Choroid plexus epithelial cell (primary cell): ENCODE measurements at places on chromosomes 5 and 9.

DNA sequence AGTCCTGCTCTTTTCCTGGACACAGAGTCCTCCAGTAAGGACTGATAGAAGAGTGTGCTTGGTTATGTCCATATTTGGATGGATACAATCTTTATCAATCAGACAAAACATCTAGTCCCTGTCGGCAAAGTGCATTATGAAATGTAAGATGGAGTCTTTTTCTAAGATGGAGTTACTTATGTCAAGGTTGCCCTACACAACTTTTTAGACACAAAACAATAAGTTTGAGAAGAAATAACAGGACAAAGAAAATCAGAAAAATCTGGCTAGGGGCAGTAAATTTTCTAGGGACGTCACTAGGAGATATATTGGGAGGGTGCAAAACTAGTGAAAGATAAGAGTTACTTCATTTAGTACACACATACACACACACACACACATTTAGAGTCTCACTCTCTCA, 23.3 kb upstream of the SUB1 start:
- no peak for DNase-seq

- no peak for DNase-seq
These were observed 80.8 kb downstream of the TLR4 start for GRCh38 chr9:117784996-117785395.

- no peak for DNase-seq
These were observed 135.6 kb upstream of the LPCAT1 start for GRCh38 chr5:1659100-1659981.

DNA sequence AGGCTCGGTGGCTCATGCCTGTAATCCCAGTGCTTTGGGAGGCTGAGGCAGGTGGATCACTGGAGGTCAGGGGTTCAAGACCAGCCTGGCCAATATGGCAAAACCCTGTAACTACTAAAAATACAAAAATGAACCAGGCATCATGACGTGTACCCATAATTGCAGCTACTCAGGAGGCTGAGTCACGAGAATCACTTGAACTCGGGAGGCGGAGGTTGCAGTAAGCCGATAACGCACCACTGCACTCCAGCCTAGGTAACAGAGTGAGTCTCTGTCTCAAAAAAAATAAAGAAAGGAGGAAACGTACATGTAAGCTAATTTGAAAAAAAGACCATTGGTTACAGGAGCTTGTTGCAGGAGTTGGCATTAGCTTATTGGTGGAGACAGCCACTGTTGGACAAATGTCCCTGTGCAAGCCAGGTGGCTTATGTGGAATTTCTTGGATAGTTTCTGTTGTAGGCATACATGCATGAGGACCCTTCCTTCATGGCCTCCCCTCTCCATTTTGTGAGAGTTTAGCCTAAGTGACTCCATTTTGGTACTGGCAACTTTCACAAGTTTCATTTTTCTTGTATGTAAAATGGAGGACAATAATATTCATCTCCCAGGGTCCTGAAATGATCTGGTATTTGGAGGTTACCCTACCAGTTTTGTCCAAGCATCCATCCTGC, 16.8 kb upstream of the RAB14 start:
- no peak for DNase-seq

- DNase-seq = no peak
These were observed 10.0 kb upstream of the CNTFR start for GRCh38 chr9:34599546-34599945.

DNA sequence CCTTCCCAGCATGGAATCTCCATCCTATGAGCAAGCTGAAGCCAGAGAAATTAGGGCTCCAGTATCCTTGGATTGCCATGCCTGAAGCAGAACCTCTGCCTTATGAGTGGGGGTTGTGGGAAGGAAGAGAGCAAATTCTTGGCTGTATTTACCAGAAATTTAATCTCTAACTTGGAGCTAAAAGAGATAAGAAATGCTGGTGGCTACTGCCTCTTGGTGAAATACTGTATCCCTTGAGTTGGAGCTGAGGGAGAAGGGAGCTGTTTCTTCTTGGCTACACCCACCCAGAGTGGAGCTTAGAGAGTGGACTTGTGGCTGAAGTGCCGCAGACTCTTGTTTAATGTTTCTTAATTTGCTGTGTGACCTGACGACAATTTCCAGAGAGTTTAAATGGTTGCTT, 447.3 kb downstream of the ARHGEF28 start:
- DNase-seq = peak; percentile 71

- no peak for DNase-seq
These were observed 109.0 kb downstream of the VAV2 start for GRCh38 chr9:133882849-133883755.

GRCh38 chr9:30574355-30575151, 1809.9 kb upstream of the ACO1 start:
- DNase-seq = no peak

DNA sequence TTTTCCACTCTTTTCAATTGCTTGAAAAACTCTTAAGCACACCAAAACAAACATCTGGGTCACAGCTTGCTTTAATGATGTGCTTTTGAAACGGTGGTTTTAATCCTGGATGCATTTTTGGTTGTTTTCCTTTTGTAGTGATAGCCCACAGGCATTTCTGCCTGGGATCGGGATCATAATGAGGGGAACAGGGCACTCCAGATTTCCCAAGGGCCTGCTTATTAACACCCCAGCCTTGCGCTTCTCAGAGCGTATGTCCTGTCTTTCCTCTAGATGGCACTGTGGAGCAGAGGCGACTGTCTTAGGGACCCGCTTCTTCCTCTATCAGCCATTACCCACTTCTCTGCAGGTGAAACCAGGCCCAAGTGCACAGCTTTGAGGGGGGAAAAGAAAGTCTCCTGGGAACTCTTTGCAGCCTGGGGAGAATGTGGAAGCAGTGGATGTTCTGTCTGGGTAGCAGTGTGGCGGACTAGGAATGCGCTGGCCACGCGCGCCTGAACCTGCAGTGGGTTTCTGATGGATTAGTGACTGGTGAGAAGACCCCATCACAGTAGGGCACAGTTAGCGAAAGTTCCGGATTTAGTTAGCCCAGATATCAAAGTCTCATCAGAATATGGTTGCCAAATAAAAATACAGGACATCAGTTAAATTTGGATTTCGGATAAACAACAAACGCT, 190.1 kb downstream of the GNA14 start:
- peak; percentile 84 for DNase-seq

GRCh38 chr9:20402273-20402875, 219.9 kb downstream of the MLLT3 start:
- peak; percentile 24 for DNase-seq

GRCh38 chr5:137891849-137892248, 2.6 kb downstream of the PKD2L2 start:
- no peak for DNase-seq

- peak; percentile 29 for DNase-seq
These were observed 375 bp downstream of the NOP16 start for GRCh38 chr5:176388003-176388443.

DNA sequence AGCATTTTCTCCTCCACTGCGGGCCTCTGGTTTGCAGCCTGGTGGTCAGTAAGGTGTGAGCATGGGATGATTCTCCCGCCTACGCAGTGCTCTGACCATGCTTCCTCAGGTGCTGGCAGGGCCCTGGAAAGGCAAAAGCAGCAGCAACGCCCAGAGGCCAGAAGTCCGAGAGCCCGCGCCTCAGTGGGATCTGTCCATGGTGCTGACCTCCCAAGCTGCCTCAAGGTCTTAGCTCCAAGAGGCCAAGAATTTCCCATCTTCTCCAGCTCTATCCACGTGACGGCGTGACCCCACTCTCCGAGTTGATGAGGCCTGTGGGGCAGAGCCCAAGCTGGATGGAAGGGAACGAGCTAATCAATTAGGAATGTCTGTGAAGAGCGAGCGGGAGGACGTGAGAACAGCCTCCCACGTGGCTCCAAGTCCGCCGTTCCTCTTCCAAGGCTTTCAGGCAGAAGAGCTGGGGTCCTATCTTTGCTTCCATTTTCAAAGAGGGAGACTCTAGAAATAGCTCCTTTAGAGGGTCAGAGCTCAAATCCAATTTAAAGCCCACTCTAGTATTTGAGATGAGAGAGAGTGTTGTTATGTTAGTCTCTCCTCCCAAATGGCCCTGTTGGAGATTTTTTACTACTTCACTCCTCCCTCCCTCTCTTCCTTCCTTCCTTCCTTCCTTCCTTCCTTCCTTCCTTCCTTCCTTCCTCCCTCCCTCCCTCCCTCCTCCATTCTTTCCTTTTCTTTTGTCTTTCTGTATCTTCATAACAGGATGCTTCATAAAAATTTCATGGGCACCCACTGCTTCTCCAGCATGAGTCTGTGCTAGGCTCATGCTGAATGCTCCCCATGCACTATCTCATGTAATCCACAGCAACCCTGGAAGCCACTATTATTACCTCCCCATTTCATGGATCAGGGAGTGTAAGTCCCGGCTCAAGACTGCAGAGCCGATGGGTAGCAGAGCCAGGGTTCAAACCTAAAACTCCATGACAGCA, 69.3 kb downstream of the OLFM1 start:
- DNase-seq = peak; percentile 34

- peak; percentile 44 for DNase-seq
These were observed 183.4 kb downstream of the FBXL7 start for GRCh38 chr5:15683332-15683731.

GRCh38 chr5:169085212-169085611, 215.7 kb downstream of the SLIT3 start:
- no peak for DNase-seq

DNA sequence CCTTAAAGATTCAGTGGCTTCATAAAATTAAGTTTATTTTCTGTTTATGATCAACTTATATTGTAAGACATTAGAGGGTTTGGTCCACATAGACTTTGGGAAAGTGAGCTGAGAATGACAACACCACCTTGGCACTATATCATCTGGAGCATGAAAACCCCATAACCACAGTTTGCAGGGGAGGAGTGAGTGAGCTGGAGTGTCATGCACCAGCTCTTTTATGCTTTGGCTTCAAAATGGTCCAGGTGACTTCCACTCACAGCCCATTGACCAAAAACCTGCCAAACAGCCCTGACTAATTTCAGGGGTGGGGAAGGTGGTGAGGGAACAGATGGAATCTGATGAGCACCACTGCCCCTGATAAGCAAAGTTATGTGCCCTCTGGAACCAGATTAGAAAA, 295.8 kb downstream of the DMRTA1 start:
- DNase-seq = no peak

DNA sequence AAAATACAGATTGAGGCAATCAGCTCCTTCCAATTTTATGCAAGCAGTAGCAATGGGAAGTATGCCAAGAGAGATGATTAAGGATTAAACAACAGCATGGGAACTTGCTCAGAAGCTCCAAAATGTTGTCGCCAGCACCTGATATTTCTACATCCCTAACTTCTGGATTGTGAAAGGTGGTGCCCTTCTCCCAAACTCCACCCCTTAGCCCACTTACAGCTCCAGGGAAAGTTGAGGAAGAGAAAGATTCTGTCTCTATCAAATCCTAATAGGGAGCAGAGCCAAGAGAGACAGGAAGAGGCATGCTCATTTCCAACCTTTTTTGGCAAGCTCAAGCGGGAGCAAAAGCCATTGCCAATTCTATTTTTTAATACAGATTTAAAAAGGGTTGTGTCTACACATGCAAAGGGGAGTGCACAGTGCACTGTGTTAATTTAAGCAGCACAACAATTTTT, 92.4 kb upstream of the NR3C1 start:
- peak; percentile 84 for DNase-seq

DNA sequence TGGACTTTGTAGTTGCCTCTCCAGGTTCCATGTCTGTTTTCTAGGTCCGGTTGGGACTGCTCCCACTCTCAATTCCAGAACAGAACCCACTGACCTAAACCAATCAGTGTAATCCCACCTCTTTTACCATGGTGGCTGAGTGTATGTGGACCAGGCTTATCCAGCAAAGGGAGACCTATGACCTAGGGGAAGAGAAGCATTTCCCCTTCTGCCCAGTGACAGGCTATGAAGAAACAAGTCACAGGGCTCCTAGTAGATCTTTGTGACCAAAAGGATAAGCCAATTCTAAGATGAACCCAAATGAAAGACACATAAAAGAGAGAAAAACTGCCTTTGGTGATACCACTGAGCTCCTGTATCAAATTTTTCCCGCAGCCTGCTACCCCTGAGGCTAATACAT, 6.3 kb downstream of the NMRK1 start:
- no peak for DNase-seq

DNA sequence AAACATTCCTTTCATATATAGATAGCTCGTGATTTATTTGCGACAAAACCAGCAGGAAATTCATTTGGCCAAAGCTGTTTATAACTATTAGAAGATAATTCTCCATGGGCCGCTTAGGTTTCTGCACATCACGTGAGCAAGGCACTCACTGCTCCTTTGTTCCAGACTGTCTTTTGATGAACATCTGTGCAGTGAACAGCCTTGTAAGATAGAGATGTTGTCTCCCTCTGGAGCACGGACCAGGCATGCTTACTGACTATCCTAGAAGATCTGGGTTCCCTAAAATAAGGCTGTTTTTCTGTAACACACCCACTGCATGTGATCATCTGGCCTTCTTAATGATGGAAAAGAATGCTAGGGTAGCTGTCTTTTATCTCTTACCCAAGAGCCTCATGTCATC, 30.9 kb downstream of the YIPF5 start:
- DNase-seq = peak; percentile 70

- DNase-seq = no peak
These were observed 43.7 kb upstream of the GABRA1 start for GRCh38 chr5:161804263-161804662.

- DNase-seq = no peak
These were observed 6.9 kb downstream of the UGT3A2 start for GRCh38 chr5:36059571-36060419.

DNA sequence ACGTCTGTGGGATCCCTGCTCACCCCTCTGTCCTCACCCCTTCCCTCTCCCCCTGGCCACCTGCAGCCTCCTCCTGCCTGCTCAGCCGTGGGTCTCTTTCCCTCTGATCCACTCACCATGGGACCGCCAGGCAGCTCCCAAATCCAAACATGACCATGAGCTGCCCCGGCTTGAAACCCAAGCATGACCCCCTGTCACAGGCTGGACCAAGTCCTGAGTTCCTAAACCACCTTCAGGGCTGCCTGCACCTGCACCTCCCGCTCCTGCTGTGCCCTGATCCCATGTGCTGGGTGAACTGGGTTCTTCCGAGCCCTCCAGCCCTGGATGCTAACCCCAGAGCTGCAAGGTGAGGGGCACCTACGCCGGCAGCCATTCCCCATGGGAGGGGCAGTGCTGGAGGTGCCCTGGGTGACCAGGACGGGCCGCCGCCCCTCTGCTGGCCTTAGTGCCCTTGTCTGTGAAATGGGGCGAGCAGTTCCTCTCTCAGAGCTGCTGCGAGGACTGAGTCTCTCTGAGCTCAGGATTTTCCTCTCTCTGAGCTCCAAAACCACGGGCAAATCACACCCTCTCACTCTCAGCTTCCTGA, 149.6 kb downstream of the GAPVD1 start:
- DNase-seq = no peak

- no peak for DNase-seq
These were observed 118.1 kb downstream of the CCDC171 start for GRCh38 chr9:15670894-15671293.

DNA sequence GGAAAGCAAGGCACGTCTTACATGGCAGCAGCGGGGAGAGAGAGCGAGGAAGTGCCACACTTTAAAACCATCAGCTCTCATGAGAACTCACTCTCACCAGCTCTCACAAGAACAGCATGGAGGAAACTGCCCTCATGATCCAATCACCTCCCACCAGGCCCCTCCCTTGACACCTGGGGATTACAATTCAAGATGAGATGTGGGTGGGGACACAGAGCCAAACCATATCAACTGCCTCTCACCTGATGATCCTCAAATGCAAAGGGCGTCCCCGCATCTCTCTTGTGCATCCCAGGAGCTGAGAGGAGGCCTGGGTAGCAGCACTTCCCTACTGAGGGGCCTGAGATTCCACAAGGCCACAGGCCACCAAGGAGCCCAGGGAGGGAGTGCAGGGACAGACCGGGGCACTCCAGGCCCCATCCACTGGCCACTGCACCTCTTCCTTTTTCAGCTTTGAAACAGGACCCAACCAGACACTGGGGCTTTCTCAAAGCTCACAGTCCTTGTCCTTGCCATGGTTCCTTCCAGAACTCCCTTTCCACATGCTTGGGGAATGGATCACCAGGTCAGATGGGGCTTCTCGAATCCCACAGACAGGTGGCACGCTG, 54.5 kb upstream of the IL17B start:
- no peak for DNase-seq
